ENCODE measurements at places on chromosomes 1 and 21.

DNA sequence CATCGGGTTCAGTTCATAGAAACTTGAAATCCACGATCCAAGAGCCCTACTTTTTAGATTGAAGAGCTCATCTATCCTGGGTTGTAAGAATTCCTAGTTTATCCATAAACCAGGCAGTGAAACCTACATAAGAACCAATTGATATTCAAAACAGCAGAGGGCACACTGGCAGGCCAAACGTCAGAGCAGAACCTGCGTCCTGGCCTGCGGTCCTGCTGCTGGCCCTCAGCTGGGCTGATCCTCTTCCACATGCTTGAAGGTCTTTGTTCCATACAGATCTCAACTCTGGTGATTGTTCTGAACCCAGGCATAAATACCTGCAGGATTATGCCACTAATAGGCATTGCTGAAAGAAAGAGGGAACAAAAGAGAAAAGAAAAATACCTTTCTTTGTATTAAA, 47.0 kb downstream of the MT1HL1 start:
- no peak for DNase-seq

GRCh38 chr1:246540738-246541491, 25.1 kb downstream of the TFB2M start:
- DNase-seq, result no peak

- DNase-seq, result no peak
Observed at GRCh38 chr1:203519053-203519840, 25.3 kb downstream of the OPTC start.

GRCh38 chr1:4380564-4381168, 273.7 kb upstream of the AJAP1 start:
- DNase-seq, result no peak

GRCh38 chr1:105459759-105460158, 1596.7 kb upstream of the PRMT6 start:
- no peak for DNase-seq

DNA sequence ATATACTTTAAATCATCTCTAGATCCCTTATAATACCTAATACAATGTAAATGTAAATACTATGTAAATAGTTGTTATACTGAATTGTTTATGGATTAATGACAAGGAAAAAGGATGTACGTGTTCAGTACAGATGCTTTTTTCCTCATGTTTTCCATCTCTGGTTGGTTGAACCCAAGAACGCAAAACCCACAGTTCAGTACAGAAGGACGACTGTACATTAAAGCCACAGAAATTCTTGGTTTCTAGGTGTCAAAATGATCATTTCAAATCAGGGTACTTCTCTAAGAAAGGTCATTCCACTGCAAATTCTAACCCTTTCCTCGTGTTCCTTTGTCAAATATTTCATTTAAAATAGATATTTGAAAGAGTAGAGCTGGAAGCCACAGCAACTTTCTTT, 158.1 kb downstream of the VAV3 start:
- no peak for DNase-seq

DNA sequence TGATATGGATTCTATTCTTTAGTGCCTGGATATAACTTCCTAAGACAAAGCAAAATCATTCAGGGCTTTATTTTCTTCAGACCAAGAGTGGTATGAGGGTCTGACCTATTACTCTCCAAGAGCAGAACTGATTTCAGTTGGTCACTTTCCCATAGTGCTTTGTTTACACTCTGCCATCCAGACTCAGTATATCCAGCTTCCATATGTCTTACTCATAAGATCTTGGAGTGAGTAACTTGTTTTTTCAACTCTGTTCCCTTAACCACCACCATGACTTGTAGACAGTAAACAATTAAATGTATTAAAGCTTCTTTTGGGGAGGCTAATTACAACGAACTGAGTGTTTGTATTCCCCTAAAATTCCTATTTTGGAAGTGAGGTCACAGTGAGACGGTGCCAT, 83.4 kb downstream of the USP24 start:
- DNase-seq, result no peak

GRCh38 chr1:31239653-31240241, at the start of gene NKAIN1:
Gene NKAIN1 (minus strand): TSS chr1:31239887. CDS start chr1:31239547, 340 bp downstream.
- DNase-seq, result peak; percentile 45
